SK-N-SH treated with all-trans-retinoic acid at 6 μM for 48 hours (cell line): ENCODE measurements at places on chromosomes 2 and 18.

DNA sequence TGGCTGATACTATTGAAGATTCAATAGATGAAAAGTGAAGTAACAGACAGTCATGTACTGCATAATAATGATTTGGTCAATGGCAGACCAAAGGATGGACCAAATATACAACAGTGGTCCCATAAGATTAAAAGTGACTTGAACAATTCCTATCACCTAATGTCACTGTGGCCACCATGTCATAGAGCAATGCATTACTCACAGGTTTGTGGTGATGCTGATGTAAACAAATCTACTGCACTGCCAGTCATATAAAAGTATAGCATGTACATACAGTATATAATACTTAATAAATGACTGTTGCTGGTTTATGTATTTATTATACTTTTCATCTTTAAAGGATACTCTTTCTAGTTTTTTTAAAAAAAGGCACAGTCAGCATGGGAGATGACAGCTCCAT lies 99.9 kb downstream of the USP34 start:
- ATAC-seq: no peak

DNA sequence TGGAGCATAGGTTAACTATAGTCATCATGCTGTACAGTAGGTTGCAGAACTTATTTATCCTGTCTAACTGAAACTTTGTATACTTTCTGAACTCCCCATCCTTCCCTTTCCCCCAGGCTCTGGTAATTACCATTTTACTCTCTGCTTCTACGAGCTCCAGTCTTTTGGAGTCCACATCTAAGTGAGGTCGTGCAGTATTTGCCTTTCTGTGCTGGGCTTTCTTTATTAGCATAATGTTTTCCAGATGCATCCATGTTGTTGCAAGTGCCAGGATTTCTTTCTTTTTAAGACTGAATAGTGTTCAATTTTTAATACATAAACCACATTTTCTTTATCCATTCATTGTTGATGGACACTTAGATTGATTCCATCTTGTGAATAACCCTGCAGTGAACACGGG lies 464.1 kb downstream of the TGIF1 start:
- ATAC-seq: no peak

GRCh38 chr18:41923446-41923845 lies 31.6 kb upstream of the PIK3C3 start:
- no peak for ATAC-seq

- no peak for ATAC-seq
These were observed 1041.5 kb upstream of the CRIM1 start for GRCh38 chr2:35314049-35314448.

DNA sequence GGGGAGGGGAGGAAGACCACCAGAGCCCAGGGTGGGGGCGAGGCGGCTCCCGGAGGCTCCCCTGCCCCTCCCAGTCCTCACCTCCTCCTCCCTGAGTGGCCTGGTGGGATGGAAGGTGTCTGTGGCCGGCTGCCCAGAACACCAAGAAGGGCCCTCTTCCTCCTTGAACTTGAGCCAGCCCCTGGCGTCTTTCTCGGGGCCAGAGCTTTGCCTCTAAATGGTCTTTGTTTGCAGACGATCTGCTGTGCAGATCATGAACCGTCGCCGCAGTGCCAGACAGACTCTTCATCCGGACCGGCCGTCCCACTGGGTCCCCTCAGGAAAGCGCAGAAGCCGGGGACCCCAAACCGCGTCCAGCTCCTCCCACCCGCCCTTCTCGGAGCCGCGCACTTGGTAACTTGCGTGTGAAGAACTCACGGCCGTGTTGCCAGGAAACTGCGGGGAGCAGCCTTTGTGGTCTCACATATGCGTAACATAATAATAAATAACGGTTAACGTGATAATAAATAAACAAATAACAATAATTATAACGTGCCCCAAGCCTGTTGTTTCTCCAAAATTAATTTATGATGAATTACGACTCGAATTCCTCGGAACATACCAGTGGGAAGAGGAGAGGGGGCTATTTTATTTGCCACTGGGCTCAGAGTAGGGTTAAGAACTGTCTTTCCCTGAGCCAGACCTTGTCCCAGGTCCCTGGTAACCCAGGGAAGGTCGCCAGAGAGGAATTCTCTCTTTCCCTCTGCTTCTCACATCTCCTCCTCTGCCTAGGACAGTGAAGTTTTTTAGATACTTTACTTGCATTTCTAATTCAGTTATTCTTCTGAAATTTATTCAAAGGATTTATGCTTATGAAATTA lies 41.0 kb downstream of the PTGR3 start:
- ATAC-seq: no peak

GRCh38 chr2:217733461-217733860 lies 269.3 kb downstream of the TNS1 start:
- peak; percentile 16 for ATAC-seq

GRCh38 chr2:239300871-239301735 lies 99.7 kb downstream of the HDAC4 start:
- ATAC-seq: no peak

- no peak for ATAC-seq
These were observed 52.5 kb upstream of the GPR17 start for GRCh38 chr2:127593228-127594115.

DNA sequence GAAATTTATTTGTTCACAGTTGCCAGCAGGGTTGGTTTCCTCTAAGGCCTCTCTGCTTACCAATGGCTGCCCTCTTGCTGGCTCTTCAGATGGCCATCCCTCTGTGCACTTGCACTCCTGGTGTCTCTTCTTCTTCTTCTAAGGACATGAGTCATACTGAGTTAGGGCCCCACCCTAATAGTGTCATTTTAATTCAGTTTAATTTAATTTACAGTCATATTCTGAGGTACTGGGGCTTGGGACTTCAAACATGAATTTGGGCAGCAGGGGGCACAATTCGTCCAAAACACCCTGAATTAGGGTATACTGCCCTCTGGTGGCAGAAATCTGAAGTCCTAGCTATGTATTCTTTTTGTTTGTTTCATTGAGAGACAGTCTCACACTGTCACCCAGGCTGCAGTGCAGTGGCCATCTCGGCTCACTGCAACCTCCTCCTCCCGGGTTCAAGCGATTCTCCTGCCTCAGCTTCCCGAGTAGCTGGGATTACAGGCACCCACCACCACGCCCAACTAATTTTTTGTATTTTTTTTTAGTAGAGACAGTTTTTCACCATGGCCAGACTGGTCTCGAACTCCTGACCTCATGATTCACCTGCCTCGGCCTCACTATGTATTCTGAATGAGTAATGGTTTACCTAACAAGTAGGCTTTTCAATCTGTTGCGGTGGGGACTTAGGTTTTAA lies 19.8 kb downstream of the SLC4A1AP start:
- ATAC-seq: peak; percentile 86

GRCh38 chr18:2423761-2424160 lies 147.5 kb downstream of the METTL4 start:
- no peak for ATAC-seq

DNA sequence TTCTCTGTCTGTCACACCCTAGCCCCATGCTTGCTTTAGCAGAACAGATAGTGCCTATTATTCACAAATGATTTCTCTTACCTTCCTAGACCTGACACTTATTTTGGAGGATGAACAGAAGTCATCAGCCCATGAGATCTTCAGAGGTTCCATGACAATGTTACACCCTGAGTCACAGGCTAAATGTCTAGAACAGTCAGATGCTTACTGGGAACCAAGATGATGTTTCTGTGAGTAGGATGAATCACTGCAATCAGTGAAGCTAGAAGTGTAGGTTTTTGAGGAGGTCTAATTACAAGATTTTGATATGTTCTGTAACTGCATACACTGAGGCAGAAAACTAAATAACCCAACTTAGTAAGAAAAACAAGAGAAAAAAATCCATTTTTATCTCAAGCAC lies 123.0 kb upstream of the THUMPD2 start:
- no peak for ATAC-seq

DNA sequence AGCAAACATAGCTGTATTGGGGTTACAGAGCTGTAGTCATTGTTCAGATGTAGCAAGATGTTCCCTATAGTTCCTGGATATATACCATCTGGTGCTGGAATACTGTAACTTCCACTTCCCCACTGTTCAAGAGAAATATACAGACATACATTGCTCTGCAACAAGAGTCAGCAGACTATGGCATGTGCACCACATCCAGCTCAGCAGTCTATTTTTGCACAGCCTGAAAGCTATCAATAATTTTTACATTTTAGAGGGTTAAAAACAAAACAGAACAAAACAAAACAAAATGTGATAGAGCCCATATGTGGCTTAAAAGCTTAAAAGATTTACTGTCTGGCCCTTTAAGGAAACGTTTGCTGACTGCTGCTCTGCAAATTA lies 31.8 kb upstream of the VIT start:
- ATAC-seq: peak; percentile 34

- no peak for ATAC-seq
These were observed 596.0 kb downstream of the BCL11A start for GRCh38 chr2:59957504-59957903.

GRCh38 chr2:210224591-210224940 lies 681 bp downstream of the ACADL start:
- peak; percentile 67 for ATAC-seq

GRCh38 chr18:10457767-10458166 lies 3.3 kb downstream of the APCDD1 start:
- no peak for ATAC-seq
